ENCODE measurements at places on chromosomes 11 and 22. TPM values are rescaled to one million over a fixed set of nuclear protein-coding genes. Genes with fewer than 3 reads are reported as not detected.
A peak's percentile ranks its signal among the peaks of the same experiment; 100 is the strongest.

DNA sequence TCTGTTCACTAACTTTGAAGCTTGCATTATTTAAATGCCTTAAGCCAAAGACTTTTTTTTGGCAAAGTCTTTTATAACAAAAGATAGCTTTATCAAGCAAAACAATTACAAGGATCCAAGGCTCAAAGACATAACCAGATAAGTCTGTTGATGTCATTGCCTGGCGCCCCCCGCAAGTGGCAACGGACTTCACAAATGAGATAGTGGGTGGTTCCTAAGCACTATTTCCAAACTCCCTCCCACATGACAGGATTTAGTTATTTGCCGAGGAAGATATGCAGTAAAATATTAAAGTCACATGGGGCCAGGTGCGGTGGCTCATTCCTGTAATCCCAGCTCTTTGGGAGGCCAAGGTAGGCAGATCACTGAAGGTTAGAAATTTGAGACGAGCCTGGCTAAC, 194.2 kb upstream of the DDI1 start:
- no peak for DNase-seq

DNA sequence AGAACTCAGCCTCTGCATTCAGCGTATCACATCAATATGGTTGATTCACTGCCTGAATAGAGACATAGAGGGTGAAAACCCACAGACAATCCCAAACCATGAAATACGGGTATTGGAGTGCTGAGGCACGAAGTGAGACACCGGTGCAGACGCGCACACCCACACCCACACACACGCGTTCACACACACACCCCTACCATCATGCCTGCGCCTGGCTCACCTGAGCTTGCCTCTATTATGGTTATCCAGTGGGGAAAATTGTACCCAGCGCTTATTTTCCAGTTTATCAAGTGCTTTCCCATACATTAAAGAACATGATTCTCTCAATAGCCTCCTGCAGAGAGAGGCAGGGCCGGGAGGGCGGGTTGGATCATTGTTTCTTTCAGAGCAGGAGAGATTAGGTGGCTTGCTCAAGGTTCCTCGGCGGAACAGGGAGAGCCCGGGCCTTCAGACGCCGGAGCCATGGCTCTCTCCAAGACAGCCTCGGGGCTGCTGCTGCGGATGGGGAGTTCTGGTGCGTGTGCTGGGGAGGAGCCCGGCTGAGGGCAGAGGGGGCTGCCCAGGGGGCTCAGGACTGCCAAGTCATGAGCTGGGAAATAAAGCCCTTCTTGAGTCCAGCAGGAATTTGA, 78.9 kb upstream of the THY1 start:
- no peak for DNase-seq

DNA sequence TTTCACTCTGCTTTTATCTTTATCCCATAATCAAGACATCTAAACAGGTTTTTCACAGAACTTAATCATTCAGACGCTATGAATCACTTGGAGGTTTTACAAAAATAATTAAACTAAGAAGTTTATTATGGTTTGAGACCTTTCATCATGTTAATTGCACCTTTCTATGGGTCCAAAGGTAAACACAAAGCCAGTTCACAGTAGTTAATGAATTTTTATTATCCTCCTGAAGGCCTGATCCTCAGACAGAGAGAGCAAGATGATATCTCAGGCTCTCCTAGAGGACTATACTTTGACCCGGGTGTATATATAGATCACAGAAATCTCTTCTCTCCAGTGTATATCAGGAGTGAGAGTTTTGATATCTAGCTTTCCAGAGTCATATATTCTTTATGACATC, 1044.3 kb upstream of the RAG2 start:
- no peak for DNase-seq

DNA sequence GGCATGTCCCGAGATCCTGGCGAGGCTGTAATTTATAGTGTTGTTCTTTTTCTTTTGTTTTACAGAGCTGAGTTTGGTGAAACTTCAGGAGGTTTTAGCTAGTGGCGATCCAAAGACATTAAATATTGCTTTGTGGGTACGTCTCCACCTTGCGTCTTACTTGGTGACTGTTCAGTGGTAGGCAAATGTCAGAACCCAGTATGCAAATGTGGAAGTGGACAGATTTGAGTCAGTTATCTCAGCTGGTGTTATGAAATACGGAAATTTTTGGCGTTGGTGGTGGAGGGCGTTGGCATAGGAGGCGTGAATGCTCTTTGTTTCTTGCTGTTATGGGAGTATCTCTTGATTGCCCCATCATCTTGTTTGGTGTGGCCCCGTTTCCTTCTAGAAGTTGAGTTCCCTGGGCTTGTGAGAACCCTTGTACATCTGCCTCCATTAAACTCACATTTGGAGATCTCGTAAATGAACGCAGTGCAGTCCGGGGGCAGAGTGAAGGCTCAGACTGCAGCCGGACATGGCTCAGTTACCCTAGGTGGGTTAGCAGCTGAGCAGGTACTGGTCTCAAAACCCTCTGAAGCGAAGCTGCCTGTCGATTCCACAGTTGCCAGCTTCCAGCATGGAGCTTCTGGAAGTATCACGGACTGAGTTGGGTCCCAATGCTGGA, 39.9 kb downstream of the PTPRJ start:
- DNase-seq: no peak

DNA sequence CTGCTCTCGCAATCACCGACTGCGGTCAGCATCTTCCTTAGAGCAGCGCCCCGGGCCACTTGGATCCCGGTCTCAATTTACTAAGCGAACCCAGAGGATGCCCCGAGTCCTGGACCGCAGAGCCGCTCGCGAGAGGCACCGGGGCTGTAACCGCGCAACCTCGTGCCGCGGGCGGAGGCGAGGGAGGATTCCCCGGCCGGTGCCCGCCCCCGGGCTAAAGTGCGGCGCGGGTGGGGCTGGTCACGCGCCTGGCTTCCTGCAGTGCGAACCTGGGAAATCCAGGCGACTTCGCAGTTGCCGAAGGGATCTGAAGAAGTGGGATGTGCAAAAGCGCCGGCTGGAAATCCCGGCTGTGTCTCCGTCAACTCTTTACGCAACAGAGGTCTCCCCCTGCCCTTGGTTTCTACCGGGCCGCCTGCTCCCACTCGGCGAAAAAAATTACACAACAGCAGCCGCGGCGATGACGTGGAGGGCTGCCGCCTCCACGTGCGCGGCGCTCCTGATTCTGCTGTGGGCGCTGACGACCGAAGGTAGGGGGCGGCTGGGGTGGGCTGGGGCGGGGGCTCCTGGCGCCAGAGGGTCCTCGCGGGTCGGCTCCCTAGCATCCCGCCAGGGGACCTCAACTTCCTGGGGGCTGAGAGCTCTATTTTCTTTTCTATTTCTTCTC, at the start of gene NCR3LG1:
Gene NCR3LG1, plus strand, starts transcription at position 291 of the 667 bp plus-strand sequence. Its CDS starts 170 bp downstream, at position 461.
- DNase-seq: peak; percentile 47

DNA sequence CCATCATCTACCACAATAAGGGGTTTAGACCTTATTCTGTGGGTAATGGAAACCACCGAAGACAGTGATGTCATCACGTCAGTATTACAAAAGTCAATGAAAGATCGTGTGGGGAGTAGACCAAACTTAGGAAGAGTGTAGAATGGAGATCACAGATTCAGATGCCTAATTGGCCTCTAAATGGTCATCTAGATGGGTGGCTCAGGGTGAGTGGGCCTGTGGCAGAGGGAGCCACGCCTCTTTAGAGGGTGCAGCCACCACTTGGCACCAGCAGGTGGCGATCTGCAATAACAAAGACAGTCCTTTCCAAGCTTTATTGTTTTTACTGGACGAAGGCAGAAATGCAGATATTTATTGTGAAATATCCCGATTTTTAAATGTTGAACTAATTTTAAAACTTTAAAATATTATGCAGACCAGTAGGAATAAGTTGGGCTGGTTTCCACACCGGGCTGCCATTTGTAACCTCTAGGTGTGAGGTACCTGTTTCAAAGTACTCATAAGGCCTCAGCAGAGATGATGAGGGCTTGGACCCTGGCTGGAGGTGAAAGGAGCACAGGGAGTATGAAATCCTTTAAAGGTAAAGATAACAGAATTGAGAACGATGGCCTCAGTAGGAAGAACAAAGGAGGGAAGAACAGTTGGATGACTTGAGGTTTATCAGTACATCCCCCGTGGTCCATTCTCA, 222.0 kb downstream of the DBX1 start:
- DNase-seq: peak; percentile 5

OR51B4 gene
- total RNA-seq: not detected

Measured in T-cell (primary cell).